ENCODE measurements at places on chromosomes 5 and 9.

DNA sequence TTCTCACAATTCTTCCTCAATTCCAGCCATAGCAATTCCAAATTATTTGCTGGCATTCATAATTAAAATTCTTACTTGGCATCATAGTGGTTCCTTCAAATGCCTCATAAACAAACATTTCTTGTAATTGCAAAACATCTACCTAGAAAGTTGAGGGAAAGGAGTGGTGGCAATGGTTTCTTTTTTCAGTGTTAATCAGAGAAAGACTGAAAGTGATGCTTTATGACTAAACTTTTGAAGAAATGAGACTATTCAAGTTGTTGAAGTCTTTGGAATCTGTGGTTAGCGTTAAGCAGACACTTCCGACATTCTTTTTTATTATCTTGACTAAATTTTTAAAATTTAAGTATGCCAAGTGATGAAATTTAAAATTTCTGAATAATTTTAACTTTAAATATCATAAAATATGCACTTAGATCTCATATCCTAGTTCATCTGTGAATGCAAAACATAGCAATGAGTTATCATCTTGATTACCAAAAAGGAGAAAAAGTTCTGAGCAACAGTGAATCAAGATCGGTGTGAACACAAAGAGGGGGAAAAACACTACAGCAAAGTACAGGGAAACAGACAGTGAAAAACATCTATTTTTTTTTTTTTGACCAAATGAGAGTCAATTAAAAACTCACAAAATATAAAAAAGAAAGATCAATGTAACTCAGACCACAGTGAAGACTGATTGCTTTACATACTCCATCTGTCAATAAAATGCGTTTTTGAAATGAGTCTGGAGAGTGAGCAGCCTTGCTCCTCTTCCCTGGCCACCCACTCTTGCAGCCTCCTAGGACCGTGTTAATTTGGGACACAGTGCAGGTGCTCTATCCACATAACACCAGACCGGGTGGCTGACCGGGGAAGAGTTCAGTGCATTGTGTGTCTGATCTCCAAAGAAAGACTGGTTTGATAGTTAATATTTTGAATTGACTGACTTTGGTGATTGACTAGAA lies 20.6 kb upstream of the IL7R start:
- no peak for DNase-seq

- DNase-seq, result no peak
Observed at GRCh38 chr5:52065182-52065581, 681.9 kb downstream of the ISL1 start.

GRCh38 chr9:128917151-128917849 lies 3.5 kb upstream of the PHYHD1 start:
- peak; percentile 39 for DNase-seq

DNA sequence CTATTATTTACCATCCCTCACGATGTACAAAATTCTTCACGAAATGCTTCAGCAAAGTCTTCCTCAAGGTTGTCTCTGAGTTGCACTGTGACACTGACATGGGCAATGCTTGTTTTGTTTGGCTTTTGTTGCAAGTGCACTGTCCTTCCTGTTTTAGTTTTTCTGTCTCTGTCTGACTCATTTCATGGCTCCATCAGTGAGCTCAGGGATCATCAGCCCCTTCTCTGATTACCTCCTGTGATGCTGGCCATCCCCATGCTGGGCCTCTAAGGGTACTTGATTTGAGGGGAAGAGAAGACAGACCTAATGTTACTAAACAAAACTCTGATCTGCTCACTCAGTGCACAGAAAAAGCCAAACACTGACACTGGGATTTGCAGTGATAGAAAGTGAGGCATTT lies 37.6 kb upstream of the STX17 start:
- no peak for DNase-seq

DNA sequence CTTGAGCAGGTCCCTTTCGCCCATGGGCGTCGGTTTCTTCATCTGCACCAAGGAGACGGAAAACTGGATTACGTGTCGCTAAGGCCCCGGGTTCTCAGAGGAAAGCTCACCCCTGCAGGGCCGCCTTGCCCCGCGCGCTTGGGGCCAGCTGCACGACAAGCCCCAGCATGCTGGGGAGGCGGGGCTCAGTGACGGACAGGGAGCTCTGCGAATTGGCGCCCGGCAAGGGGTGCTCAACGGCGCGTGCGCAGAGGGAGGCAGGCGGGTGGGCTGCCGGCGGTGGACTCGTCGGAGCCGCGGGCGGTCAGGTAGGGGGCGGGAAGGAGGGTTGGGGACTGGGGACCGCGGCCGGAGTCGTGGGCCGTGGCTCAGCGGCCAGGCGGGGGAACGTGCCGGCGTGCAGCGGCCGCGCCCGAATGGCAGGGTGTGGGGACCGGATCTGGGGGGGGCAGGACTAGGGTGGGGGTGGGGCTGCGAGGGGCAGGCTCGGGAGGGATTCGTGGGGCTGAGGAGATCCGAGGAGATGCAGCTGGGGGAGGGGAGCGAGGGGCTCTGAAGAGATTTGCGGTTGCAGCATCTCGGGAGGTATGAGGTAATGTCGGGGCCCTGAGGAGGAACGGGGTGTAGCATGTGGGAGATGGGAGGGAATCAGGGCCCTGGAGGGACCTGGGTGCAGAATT lies at the start of gene TRIM32:
Gene TRIM32, plus strand, starts transcription at position 232 of the 680 bp plus-strand sequence. CDS start 10,438 bp downstream, outside the sequence.
- peak; percentile 83 for DNase-seq

GRCh38 chr5:114435885-114436299 lies 74.0 kb downstream of the KCNN2 start:
- no peak for DNase-seq

GRCh38 chr9:97990259-97990658 lies 7.1 kb downstream of the ANP32B start:
- DNase-seq, result peak; percentile 79

GRCh38 chr9:136322756-136323330 lies 4.5 kb upstream of the GPSM1 start:
- DNase-seq, result no peak

All from HCEC 1CT (cell line).